ENCODE measurements at places on chromosomes 5 and 9.
A peak's percentile ranks its signal among the peaks of the same experiment; 100 is the strongest.

GRCh38 chr9:13209498-13209897 lies 70.0 kb downstream of the MPDZ start:
- DNase-seq: no peak

GRCh38 chr9:94639061-94639998 lies at the start of gene FBP1:
FBP1 (minus strand) TSS chr9:94639518; CDS start chr9:94639310, 208 bp downstream.
- DNase-seq: no peak

DNA sequence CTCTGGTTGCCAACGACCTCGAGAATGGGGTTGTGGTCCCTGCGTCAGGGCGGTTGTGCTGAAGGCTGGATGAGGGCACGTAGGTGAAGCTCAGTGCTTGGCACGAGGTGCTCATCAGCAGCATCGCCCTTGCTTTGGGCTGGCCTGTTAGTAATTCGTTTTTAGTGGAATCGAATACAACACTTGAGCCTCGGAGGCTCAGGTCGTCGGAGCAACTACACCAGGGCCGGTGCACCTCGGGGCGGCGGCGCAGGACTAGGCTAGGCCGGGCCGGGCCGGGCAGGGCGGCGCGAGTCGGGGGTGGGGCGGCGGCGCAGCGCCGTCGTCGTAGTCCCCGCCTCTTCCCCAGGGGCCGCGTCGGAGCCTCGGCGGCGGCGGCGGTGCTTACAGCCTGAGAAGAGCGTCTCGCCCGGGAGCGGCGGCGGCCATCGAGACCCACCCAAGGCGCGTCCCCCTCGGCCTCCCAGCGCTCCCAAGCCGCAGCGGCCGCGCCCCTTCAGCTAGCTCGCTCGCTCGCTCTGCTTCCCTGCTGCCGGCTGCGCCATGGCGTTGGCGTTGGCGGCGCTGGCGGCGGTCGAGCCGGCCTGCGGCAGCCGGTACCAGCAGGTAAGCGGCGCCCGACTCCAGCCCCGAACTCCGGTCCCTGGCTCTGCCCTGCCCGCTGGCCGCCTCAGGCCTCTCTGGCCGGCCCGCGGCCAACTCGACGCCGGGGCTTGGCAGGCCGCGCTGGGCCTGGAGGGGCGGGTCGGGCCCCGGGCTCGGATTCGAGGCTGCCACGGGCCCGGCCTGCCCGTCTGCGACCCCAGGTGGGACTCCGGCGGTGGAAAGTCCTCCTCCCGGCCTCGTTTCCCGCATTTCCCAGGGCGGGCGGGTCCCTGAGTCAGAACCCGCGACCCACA lies at the start of gene NDFIP1:
TSS of gene NDFIP1 (plus strand) at position 348 of the 899 bp plus-strand sequence. CDS start at position 544, 196 bp downstream.
- peak; percentile 72 for DNase-seq

GRCh38 chr5:175688352-175689146 lies 30.7 kb downstream of the HRH2 start:
- DNase-seq: no peak

GRCh38 chr5:126695091-126695490 lies 81.8 kb upstream of the LMNB1 start:
- no peak for DNase-seq

DNA sequence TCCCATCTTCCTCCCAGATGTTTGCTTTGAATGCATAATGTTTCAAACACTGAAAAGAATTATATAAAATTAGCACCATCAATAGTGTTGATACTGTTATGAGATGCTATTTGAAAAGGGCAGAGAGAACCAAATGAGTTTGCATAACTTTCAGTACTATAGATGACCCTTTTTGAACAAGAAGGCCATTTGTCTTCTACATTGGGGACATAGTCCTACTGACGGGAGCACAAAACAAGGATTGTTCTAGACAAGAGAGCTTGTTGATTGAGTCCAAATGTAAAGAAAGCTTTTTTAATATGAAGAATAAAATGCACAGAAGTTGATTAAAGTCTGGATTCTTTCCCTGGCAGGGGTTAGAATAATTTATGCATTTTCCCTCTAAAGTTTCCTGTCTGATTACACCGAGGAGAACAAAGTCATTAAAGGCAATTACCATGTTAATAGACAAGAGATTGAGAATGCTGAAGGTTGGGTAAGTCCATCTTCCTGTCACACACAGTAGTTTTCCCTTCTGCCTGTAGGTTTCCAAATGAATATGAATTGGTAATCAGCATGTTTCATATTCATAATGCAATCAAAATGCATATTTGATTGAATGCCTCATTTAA lies 32.8 kb upstream of the ADCY2 start:
- no peak for DNase-seq

- no peak for DNase-seq
These were observed 28.4 kb downstream of the SH3GLB2 start for GRCh38 chr9:128999581-129000206.

GRCh38 chr9:23555851-23556250 lies 270.2 kb downstream of the ELAVL2 start:
- DNase-seq: no peak

DNA sequence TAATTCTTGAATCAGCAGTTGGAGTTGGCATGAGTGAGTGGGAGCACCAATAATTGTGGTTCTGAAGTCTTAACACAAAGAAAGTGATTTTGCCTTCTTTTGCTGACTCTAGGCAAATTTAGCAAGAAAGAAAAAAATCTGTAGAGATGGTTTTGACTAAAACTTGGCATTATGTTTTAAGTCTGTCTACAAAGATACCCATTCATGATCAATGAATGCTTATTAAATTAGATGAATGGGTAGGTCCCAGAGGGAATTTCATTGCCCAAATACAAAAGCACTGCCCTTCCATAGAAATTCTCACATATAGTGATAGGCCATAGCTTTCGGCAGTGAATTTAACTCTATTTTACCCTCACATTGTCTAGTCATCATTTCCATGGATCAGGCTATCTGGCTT lies 428.6 kb upstream of the ADAMTSL1 start:
- DNase-seq: no peak

DNA sequence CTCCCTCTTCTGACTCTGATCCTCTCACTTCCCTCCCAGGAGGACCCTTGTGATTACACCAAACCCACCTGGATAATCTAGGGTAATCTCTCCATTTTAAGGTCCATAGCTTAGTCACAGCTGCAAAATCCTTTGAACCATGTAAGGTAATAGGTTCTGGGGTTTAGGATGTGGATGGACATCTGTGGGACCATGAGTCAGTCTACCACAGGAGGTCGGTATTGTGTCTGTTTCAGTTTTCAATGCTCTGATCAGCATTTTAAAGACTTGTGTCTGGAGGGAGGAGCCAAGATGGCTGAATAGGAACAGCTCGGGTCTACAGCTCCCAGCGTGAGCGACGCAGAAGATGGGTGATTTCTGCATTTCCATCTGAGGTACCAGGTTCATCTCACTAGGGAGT lies 112.6 kb downstream of the CAVIN4 start:
- no peak for DNase-seq

GRCh38 chr5:157109744-157110143 lies 900 bp upstream of the HAVCR2 start:
- no peak for DNase-seq

GRCh38 chr9:136860933-136861873 lies 4.9 kb downstream of the EDF1 start:
- DNase-seq: peak; percentile 11

DNA sequence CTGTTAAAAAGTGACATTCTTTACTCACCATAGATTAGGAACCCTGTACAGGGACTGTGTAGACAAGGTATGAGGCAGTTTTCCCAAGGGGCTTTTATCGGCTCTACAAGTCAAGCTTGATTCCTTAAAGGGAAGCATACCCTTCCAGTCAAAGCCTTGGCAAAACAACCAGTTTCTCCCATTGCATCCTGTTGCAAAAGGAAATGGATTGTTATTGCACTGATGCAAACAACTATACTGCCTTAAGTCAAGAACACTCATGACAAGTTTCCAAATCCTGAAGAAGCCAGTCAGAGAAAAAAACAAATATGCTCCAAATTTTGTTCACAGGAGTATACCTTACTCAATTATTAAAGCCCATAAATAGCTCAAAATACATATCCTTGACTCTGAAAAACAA lies 67.5 kb downstream of the RGMB start:
- DNase-seq: no peak

GRCh38 chr5:87394411-87395165 lies 18.1 kb downstream of the CCNH start:
- no peak for DNase-seq

- no peak for DNase-seq
These were observed 14.3 kb downstream of the CD180 start for GRCh38 chr5:67182301-67182790.

DNA sequence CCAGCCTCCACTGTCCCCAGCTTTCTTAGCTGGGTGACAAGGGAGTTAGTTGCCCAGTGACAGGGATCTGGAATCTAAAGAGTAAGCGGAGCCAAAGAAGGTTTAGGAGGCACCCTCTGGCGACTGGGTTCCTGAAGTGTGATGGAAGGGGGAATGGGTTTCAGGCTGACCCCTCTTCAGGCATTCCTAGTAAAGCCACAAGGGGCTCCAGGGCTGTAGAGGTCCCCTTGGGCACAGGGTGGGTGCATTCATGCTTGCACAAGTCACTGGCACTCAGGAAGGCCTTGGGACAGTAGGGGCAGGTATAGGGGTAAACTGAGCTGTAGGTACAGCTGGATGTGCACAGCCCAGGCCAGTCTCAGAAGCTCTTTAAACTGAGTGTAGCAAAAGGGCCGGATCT lies 74.2 kb downstream of the CPLANE1 start:
- no peak for DNase-seq

DNA sequence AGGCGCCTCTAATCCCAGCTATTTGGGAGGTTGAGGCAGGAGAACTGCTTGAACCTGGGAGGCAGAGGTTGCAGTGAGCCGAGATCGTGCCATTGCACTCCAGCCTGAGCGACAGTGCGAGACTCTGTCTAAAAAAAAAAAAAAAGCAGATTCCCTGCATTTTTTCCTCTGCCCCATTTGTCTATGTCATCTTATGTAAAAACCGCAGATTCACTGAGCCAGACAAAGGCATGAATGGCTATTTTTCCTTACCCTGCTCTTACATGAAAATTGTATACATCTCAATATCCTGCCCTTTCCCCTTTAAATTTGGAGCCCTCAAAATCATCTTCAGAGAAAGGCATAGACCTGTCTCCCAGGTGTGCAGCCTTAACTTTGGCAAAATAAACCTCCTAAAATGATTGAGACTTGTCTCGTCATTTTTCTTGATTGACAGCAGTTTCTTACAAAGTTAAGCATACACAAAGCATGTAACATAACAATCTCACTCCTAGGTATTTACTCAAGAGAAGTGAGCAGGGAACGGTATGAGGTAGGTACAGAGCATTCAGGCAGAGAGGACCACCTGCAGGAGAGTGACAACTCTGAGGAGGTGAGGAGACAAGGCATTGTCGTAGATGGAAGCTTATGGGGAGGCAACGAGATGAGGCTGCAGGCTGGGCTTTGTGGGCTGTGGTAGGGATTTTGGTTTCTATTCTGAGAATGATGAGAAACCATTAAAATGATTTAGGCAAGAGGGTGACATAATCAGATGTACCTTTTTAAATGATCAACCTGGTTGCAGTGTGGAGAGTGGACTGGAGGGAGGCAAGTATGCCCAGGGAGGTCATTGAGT lies 65.7 kb upstream of the IL6ST start:
- DNase-seq: no peak

DNA sequence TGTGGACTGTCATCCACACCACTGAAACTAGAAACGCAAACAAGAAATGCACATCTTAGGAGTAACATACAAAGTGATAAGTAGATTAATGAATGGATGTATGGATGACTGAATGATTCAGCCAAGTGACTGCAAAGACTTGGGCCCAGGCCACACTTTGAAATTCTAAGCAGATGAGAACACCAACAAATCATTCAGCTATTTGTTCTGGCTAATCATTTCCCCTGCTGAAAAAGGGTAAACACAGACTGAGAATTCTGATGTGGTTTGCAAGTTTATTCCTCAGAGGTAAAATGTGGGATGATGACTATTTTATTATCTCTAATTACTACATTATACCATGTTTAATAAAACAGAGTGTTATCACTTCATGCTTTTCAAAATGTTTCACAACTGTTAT lies 163.2 kb upstream of the ADAMTS16 start:
- no peak for DNase-seq

GRCh38 chr9:107894572-107895261 lies 405.1 kb upstream of the KLF4 start:
- DNase-seq: peak; percentile 36

- DNase-seq: no peak
These were observed 79.6 kb downstream of the MACROH2A1 start for GRCh38 chr5:135319458-135319857.

GRCh38 chr5:167393358-167393757 lies 898.1 kb upstream of the WWC1 start:
- no peak for DNase-seq

DNA sequence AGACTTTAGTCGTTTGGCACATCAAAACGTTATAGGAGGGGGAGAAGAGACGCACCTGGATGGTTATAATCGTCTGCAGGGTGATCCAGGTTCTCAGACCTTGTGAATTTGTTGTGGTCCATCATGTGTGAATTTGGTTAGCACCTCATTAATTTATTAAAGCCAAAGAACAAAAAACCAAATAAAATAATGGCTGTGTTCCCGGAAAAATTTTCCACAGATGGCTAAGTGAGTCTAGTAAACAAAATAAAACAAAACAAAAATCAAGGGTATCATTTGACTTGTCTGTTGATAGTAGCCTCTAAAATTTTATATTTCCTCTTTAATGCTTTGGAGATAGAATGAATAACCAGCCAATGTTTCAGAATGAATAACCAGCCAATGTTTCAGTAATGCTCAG lies 119.7 kb downstream of the ACTBL2 start:
- no peak for DNase-seq

DNA sequence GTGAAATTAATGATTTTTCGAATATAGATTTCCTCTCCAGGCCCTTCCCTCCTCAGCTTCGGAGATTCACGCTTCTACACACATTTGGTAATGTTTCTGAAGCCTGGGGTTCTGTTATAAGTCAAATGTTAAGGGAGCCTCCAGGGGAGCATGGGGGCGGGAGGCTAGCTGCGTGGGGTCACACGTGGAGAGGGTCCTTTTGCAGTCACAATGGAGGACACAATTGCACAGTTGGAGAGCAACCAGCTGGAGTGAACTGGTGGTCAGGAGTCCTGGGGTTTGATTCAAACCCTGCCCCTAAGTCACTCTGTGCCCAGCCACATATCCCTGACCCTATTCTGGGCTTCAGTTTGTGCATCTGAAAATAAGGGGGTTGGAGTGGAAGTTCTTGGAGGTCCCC lies 481.4 kb downstream of the CDK5RAP2 start:
- no peak for DNase-seq
